ENCODE measurements at places on chromosomes 16 and 17.

DNA sequence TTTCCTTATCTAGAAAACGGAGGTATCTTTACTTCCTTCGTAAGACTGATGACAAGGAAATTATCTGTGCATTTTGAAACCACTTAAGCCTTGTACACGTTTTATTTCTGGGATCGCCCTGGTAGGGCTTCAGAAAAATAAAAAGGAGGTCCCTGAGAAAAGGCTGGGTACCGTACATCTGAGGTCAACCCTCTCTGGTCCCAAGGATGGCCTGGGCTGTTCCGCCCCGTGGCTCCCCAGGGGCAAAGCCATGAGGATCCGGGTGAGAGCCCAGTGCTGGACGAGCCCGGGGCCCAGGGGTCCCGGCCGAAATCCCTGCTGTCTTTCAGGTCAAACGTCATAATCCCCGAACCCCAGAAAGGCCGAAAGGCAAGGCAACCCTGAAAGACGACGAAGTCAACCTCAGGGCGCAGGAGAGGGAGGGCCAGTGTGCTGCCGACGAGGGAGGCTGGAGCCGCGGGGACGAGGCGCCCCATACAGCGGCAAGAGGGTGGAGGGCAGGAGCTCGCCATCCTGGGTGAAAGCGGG is 656 bp upstream of the FUS start:
- DNase-seq, result no peak

DNA sequence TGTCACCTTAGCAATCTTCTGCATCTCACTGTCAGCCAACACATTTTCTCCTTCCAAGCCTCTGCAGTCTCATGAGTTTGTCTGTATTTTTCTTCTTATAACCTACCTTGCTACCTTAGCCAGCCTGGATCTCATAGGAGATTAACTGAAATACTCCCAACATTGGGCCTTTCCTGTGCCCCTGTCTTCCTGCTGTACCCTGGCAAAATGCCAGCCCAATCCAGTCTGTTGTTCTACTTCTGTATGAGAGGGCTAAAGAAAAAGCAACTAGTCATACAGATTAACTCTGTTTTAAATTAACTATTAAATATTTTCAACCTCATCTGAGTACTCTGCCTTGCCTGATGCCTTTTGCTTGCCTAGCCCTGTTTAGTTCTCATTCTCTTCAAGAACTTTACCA is 18.4 kb downstream of the GOSR1 start:
- DNase-seq, result no peak

- DNase-seq, result no peak
These were observed 26.7 kb downstream of the ASPA start for GRCh38 chr17:3502466-3502865.

DNA sequence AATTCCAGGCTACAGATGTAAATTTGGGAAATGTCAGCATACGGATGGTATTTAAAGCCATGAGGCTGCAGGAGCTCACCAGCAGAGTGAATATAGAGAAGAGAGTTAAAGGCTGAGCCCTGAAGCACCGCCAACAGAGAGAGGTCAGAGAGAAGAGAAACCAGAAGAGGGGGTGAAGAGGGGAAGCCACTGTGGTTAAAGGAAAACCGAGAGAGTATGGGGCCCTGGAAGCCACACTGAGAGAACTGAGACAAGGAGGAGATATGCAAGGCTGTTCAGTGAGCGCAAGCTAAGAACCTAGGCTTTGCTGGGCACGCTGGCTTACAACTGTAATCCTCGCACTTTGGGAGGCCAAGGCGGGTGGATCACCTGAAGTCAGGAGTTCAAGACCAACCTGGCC is 24.6 kb downstream of the COPRS start:
- DNase-seq, result no peak

DNA sequence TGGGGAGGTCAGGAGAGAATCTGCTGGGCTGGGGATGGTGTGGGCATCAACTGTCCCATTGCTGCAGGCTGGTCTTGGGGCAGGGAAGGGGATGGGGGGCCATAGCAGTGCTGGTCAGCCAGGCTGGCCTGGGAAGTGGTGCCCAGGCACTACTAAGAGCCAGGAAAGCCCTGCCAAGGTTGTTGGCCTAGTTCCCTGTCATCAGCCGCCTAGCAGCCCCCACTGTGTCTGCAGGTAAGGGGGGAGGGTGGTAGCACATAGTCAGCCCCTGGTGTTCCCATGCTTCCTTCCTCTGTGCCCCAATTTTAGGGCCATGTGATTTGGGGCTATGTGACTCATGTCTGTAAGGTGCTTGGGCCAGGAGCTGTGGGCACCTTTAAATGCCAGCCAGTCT is 17.8 kb downstream of the GJD3 start:
- no peak for DNase-seq

GRCh38 chr17:44281570-44281969 is 13.6 kb upstream of the SLC4A1 start:
- DNase-seq, result no peak

GRCh38 chr17:14201021-14201987 is 35.4 kb downstream of the CDRT15 start:
- no peak for DNase-seq

GRCh38 chr17:78425429-78425828 is 47.0 kb downstream of the PGS1 start:
- no peak for DNase-seq

GRCh38 chr16:28905229-28905754 is 19.7 kb downstream of the RABEP2 start:
- no peak for DNase-seq

- DNase-seq, result no peak
These were observed 248.5 kb downstream of the RBFOX1 start for GRCh38 chr16:7581175-7581574.

DNA sequence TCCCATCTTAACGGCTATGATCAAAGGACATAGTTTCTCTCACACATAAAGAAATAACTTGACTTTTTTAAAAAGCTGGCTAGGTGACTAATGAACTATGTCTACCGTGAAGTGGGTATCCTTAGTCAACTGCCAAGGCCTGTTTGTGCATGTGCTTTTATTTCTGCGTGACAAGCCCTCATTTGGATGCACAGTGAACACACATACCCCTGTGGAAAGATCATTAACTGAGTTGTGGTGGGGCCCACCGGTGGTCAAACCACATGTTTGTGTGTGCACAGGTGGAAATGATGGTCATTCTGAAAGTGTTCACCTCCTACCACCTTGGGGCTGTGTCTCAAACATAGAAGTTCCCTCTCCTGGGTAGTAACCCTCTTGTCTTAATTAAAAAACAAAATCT is 256.1 kb upstream of the SALL1 start:
- DNase-seq, result no peak

DNA sequence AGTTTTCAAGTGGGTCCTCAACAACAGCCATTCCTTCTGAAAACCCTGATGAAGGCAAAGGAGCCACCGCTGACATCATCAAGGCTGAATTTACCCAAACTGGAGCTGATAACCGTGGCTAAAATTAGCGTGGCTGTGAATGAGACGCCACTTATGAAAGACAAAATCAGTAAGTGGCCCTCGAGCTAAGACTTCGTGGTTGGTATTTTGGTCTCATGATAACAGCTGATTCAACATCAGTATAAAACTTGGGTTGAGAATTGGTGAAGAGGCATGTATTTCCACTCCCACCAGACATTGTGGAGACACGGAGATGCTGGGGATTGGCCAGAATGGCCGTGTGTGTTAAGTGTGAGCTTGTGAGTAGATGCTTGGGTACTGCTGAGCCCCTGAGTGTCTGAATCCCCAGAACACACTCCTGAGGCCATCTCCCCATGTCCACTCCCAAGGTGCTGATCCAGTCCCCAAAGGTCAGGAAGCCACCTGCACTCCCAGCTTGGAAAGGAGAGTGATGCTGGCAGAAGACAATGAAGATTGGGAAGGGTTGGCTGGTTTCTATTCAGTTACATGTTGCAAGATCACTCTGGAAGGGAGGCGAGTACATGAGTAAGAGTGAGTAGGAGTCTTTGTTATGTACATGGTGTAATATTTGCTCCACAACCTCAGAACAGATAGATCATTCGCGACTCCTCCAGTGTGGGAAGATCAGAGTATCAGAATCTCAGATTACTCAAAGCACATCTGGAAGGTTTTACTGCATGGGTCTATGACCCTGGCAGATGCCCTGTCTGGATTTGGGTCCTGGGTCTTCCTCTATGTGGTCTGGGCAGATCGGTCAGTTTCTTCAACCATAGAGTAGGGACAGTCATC is 207.7 kb downstream of the HS3ST3A1 start:
- DNase-seq, result peak; percentile 79

GRCh38 chr17:33142705-33143299 is 150.3 kb downstream of the ASIC2 start:
- peak; percentile 17 for DNase-seq

DNA sequence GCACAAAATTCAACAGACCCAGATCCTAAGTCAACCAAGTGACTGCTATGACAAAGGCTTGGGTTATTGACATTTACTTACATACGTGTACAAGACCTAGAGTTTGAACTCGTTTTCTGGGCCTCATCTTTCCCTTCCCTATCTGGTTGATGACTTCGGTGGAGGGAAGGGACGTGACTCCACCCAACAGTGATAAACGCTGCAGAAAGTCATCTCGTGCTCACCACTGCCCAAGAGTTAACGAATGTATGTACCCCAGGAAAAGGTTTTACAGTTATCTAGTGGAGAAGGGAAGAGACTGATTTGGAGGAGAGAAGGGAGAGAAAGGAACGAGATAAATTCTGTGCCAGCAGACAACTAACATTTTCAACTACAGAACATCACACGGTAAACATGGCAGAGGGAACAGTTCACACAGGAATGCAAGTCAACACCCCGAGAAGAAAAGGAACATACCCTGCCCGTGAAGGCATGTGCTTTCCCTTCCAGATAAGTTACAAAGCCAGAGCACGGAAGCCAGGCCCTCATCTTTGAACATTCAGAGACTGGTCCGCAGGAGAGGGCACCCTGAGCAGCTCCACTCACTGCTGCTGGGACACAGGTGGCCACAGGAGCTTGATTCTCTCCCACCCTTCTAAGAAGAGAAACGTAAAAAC is 13.9 kb upstream of the CYTH1 start:
- no peak for DNase-seq

- DNase-seq, result peak; percentile 20
These were observed 76.6 kb upstream of the TNRC6A start for GRCh38 chr16:24652803-24653202.

GRCh38 chr16:69847643-69848042 is 85.5 kb downstream of the WWP2 start:
- no peak for DNase-seq

DNA sequence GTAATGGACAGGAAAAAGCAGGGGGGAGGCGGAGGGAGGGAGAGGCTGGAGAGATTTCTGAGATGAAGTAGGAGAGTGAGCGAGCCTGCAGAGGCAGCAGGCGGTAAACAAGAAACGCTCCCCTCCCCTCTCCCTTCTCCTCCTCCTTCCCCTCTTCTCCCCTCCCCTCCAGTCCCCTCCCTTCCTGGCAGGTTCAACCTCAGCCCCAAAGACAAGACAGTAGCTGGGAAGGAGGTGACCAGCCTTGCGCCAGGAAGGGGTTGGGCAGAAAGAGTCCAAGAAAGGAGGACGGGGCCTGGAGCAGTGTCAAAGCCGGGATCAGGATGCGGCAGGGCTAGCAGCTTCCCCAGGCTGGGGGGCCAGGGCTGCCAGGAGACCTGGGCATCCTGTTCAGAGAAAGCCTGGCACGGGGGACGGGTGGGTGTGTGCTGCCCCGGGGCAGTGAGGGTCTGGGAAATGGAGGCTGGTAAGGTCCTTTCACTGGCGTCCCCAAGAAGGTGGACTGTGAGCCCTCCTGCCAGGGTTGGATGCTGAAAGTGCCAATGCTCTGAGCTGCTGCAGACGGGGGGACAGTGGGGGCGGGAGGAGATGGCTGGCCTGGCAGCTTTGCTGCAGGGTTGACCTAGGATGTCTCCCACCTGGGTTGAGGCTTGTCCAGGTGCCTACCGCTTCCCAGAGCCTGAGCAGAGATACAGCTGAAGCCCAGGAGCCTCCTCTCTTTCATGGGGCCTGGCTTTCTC is 261.6 kb upstream of the TNRC6C start:
- no peak for DNase-seq

DNA sequence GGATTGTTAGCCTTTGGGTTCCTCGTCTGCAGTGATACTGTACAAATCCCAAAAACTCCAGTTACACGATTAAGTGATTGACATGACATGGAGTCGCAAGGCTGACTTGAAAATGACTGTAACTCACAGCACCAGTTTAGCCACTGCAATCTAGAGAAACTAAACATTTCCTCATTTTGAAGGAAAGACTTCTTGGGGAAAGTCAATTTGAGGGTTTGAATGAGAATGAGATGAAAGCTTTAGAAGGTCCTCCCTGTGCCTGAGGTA is 4.8 kb downstream of the BANP start:
- DNase-seq, result no peak

GRCh38 chr17:11324021-11324420 is 83.0 kb downstream of the SHISA6 start:
- no peak for DNase-seq

DNA sequence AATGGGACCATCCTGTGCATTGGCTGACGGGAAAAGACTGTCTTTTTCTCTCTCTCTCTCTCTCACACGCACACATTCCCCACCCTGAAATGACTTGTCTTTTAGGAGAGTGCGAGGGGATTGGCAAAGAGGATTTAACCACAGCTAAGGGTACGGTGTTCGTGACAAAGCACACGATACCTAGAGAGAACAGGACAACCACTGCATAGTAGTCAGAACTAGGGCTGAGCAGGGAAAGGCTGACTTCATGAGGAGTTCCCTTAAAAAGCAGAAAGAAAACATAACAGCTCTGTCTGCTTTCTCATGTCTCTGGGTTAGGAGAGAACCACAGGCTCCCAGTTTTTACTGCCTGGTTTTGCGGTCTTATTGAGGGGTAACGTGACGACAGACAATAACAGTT is 742.8 kb upstream of the SOX9 start:
- no peak for DNase-seq
